ENCODE measurements at places on chromosomes 5 and 9.

DNA sequence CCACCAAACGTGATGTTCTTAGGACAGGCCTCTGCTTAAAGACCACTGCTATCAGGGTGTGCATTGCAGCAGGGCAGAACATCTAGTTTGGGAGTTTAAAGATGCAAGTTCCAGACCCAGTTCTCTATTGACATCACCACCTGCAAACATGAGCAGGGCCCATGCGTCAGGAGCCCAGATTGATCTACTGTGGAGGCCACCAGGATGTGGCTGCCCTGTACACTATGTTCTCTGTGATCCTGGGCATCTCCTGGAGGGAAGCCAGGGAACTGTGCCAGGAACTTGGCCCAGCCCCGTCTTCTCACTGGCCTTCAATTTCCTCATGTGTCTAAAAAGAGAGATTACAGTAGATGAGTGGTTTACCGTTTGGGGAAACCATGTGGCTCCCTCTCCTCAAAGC, 87.1 kb downstream of the PDE6A start:
- no peak for DNase-seq

- no peak for DNase-seq
These were observed 34.0 kb downstream of the ZNF474 start for GRCh38 chr5:122163121-122164069.

GRCh38 chr5:53169933-53170332, 60.4 kb upstream of the MOCS2 start:
- no peak for DNase-seq

- no peak for DNase-seq
These were observed 65.6 kb downstream of the TEX10 start for GRCh38 chr9:100287186-100287585.

DNA sequence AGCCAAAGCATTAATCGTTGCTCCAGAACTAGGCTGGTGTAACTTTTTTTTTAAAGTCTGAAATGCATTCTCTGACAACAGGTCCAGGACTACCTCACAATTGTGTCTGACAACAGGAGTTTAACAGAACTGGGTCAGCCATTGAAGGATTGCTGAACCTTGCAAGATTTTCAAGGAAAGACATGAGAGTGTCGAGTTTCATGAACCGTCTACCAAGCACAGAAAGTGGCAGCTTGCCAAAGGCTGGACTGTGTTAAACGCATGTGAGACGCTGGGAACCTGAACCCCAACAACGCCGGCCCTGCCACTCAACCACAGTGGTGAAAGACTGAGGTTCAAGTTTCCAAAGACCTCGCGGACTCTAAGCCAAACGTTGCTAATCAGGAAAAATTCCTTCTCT, 79.1 kb downstream of the LHFPL2 start:
- DNase-seq: no peak

DNA sequence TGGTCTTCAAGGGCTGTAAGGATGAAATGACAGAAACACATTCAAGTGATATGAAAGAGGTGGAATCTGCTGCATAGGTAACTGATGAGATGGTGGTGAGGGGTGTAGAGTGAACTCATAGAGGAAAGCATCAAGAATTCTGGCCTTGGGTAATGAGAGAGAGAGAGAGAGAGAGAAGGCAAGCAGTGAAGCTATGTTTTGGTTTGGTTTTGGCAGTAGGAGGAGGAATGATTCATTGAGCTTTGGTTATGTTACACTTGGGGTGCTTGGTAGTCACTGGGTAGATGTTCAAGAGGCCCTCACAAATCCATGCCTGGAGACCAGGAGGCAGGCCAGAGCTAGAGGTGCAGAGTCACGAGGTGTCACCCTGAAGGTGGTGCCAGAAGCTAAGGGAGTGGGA, 89.5 kb downstream of the EGFLAM start:
- DNase-seq: no peak

DNA sequence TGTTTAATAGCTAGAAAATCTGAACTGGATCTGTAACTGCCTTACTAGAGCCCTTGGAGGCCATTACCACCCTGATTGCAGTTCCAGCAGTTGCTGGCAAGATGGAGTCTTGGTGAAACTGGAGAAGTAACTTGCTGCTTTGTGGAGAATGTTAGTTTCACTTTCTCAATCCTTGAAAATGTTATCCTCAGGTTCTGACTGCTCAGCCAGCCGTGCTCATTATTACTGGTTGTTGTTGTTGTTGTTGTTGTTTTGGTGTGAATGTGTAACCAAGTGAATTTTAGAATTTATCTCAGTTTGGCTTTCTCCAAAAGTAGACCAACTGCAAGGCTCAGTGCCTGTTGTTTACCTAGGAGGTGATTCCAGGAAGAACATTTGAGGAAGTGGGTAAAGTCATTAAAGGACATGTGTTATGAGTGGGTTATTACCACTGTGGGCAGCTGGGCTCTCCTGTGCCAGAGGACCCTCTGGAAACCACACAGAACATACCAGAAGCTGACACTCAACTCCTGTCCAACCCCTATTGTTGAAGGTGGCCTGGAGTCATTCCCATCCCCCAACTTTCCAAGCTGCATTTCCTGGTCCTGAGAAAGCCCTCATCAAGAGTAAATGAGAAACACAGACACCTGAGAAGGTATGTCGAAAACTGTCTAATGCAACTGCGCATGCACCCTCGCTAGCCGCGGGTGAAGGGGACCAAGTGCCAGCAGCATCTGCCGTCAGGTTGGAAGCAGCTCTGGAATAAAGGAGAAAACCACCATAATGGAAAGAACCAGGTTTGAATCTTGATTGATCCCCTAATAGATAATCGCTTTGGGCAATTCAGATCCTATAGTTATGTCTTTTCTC, 111.6 kb downstream of the CMYA5 start:
- peak; percentile 24 for DNase-seq

DNA sequence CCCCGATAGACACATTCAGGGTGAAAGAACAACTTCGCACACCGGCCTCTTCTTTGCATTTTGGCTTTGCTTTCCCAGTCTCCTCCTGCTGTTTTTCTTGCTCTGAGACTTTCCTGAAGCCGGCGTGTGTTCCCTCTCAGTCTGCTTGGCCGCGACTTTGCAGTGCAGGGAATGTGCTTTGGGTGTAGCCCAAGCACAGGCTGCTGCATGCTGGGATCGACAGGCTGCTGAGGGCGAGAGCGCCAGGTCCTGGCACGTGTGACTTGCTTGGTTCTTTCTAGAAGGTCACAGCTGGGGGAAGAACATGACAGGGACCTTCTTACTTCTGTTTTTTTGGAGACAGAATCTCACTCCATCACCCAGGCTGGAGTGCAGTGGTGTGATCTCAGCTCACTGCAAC, 40.6 kb downstream of the TENT4A start:
- no peak for DNase-seq

DNA sequence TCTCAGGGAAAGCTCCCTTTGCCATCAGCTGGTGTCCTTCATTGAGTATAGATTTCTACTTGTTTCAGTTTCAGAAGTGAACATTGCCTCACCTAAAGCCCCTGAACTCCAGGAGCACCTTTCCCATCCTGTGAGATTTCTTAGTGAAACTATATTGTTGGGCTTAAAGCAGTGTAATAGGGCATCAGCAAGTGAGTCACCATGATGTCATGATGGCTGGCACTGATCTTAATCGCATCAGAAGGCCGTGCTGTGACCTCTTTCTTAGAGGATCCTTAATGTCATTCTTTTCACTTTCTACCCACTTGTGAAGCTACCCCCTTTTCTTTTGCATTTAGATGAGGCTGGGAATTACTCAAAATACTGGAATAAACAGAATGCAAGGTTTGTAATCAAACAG, 401.3 kb downstream of the MTRR start:
- no peak for DNase-seq

GRCh38 chr9:106878934-106879333, 16.0 kb downstream of the ZNF462 start:
- DNase-seq: no peak

DNA sequence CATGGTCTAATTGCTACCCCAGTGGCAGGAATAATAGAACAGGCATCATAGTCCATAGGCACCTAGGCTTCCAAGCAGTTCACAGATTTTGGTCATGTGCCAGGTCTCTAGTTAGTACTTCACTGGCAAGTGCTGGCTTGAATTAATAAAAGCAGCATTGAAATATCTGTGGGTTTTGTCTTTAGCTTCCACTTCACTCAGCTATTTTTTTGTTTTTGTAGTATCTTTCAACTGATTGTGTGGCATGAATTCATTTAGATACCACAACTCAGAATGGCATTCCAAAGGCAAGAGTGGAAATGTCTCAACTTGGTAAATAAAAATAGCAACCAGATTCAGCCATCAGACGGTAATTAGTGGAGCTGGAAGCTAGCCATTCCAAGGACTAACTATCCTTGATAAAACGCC, 27.9 kb upstream of the ITGA2 start:
- DNase-seq: no peak

- DNase-seq: no peak
These were observed 29.6 kb downstream of the RC3H2 start for GRCh38 chr9:122875523-122875922.

GRCh38 chr5:14178091-14178490, 34.9 kb downstream of the TRIO start:
- no peak for DNase-seq

DNA sequence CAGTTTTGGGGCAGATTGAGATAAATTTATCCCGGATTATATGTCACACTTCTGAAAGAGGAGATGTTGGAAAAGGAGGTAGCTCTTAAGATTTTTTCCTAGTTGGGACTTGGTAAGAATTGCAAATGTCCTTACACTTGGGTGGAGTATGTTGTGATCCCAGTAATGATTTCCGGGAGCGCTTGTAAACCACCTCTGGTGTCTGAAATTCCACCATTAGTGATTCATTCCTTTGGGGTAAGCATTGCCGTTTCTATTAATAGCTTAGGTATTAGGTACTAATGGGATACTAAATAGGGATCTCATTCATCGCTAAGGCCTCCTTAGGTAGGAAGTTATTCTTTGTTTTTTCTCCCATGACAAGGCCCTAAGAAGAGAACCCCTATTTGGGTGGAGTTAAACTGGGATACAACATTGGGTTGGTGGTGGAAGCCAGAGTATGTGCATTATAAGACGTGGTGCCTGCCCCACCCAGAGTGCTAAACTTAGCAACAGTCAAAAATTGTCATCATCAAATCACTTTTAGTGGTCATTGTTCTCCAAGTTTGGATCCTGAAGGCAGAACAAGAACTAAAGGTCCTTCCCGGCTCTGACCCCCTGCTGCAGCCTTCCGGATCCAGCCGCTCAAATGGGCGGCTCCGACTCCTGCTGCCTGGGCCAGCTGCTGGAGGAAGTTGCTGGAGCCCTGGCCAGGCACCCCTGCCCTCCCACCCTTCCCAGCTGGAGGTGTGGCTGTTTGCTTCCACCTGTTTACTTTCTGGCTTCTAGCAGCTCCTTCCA, 31.7 kb upstream of the DAB2IP start:
- DNase-seq: no peak

DNA sequence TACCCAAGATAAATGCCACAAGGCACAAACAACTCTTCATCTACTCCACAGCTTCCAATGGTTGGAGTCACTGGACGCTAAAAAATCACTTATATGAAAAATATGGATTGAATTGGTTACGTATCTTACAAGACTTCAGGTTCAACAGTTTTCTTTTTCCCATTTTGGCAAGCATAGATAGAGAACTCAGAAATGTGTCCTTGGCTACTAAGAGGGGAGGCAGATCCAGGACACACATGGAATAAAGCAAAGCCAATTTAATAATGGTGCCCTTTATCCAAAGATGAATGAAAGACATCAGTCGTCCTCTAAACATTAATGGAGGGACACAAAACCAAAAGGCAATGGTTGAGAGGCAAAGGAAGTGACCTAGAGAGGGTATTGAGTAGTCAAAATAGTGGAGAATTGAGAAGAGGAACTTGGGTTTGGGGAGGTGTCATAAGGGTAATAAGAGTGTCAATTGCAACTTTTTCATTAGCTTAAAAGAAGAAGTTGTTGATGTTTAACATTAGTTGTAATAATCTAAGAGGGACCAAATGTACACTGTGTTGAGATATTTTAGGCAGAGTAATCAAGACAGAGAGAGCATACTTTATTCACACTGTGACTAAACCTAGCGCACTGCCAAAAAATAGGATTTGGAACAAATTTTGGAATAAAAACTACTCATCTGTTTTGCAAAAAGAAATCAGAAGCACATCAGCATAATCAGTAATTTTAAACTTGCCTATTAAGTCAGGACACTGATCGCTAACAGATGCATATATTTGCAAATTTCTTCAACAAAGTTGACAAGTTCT, 308.2 kb downstream of the ARL15 start:
- peak; percentile 26 for DNase-seq

DNA sequence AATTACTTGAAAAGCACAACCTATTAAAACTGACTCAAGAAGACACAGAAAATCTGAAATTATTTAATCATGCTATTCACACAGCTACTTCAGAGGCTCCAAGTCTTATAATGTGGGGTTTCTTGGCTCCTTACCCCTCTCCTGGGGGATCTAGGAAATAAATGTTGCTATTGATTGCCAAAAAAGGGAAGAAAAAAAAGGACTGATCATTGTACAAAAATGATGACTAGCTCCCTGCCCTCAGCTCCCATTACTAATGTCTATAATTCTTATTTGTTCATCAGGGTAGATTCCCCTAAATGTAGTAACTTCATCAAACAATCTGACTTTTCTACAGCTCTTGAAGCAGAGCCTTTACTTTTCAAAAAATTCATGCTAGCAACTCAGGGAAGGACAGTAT, 3.3 kb upstream of the SMC5 start:
- DNase-seq: no peak

- peak; percentile 40 for DNase-seq
These were observed 220.0 kb downstream of the PDE4D start for GRCh38 chr5:59673438-59674058.

DNA sequence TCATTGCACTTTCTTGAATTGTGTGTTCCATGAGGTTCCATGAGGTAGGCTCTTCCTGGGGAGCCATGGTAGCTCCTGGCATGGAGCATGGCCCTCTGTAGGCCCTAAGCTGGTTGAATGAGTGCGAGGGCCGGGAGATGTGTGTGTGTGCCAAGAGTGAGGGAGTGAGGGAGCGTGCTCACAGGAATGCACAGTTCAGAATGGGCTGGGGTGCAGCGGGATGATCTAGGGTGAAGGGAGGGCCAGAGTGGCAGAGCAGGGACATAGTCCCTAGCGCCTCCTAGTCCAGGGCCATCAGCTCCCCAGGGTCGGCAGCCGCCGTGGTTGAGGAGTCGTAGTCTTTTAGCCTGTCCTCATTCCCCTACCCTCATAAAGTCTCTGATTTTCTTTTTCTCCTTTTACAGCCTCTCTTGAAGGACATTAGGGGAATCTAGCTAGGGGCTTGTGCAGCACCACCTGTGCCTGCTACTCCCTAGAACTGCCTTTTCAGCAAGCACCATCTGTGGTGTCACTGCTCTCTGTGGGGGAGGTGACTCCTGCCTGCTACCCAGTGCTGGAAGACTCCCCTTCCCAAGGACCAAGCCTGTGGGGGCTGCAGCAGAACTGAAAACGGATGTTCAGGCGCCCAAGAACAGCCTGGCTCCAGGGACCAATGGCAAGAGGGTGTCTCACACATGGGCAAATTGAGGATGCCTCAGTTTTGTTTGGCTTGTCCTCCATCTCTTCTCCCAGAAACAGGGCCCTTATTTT, 65.3 kb upstream of the PPARGC1B start:
- DNase-seq: no peak

GRCh38 chr5:1343931-1344901, 683 bp downstream of the CLPTM1L start:
- DNase-seq: peak; percentile 9

GRCh38 chr5:36444582-36445418, 143.1 kb upstream of the RANBP3L start:
- peak; percentile 6 for DNase-seq
